ENCODE measurements at places on chromosomes 3 and 15.

- DNase-seq = no peak
Measured at GRCh38 chr15:79160211-79160610, 69.6 kb upstream of the RASGRF1 start.

DNA sequence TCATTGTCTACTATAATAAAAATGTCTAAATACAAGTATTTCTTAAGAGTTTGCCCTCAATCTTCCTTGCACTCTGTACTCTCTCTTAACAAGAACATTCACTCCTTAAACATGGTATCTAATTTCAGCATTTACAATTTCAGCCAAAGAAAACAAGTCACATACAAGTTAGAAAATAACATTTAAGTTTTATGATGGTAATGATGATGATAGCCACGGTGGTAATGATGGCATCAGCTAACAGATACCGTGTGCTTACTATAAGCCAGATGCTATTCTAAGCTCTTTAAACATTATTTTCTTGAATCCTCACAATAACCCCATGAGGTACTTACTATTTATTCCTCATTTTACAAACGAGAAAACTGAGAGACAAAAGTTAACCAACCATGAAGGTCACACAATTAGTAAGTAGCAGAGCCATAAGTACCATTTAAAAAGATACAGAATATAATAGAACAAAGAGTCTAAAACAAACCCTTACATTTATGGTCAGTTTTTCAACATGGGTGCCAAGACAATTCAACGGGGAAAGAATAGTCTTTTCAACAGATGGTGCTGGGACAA lies 7.4 kb downstream of the SPICE1 start:
- DNase-seq = no peak

DNA sequence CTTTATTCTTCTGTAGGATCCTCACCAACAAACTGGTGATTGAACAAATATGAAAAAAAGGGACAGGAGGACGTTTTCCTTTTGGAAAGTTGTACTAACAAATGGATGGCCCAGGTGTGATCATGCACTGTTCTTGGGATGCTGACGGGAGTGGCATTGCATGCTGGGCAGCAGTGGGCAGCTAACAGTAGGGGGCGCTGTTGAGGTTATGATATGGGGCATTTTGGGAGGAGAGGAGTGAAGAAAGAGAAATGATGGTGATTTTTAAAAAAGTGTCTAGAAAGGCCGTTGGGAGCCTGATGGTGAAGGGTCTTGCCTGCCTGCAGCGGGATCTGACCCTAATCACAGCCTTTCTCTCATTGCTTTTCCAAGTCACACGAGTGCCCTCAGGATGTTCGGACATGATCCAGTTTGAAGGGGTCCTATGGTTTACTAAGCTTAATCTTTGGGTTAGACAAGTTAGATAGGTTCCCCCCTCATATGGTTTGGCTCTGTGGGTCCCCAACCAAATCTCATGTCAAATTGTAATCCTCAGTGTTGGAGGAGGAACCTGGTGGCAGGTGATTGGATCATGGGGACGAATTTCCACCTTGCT lies 46.2 kb upstream of the PRTG start:
- peak; percentile 48 for DNase-seq

GRCh38 chr3:72560846-72561675 lies 287.2 kb downstream of the SHQ1 start:
- DNase-seq = no peak

DNA sequence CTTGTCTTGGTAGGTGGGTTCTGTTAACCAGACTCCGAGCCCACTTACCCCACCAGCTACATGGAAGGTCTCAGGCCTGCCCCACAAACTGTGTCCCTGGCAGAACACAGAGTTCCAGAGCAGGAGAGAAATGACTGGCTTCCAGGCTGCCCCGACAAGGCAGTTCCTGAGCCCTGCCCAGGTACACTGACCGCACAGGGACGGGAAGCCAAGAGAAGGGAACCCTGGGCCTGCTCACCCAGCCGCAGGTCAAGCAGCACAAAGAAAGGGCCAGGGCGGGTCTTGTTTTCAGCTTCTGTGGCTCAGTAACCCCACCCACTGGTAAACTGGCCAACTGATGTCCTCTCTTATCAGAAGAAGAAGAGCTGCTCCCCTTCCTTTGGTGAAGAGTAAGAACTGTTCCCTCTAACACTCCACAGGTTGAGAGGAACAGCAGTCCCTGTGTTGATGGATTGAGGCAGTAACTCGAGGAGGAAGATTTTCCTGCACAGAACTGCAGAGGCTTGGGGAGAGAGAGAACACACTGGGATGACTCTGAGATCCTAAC lies 68.4 kb downstream of the CRTC3 start:
- peak; percentile 36 for DNase-seq

DNA sequence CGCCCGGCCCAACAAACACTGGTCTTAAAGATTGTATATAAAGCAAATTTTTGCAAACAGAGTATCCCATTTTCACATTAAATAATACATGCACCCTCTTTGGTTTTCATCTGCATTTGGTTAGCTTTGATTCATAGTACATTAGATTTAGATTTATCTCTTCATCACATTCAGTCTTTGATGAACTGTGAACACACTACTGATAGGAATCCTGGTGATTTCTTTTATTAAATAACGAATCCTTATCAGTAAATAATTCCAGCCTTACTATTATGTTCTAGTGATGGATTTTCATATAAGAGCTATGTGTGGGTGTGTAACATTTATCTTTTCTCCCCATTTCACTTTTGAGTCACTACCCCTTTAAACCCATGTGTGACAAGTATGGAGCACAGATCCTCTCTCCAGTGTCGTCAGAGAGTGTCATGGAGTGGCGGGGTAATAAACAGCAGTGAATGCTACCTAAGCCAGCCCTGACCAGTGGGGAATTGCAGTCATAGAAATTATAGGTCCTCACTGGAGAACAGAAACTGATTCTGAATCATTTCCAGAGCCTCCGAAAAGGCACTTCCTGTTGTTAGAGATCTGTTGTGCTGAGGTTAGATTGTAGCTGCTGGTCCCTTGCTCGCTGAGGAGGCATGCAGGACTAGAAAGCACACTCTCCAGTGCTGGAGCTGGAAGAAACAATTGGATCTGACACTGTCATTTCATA lies 22.0 kb downstream of the SLC7A14 start:
- no peak for DNase-seq

GRCh38 chr3:181265750-181266333 lies 276.3 kb upstream of the DNAJC19 start:
- DNase-seq = no peak

DNA sequence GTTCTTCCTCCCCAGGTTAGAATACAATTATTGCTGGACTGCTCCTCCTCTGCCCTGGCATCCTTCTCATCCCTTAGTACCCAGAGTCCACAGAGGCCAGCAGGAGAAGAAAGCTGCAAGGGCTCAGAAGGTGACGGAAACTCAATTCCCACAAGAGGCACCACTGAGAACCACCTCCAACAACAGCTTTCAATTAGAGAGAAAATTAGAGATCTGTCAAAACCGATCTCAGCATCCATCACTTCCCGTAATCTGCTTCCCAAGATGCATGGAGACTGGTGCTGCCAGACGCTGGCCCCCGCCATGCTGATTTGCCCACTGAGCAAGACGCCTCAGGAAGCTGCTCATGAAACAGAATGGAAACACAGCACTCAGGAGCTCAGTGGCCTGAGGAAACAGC lies 135.0 kb upstream of the PRICKLE2 start:
- DNase-seq = no peak

GRCh38 chr15:37339437-37339836 lies 239.1 kb upstream of the MEIS2 start:
- DNase-seq = no peak
